ENCODE measurements at places on chromosomes 6 and 20.

- no peak for DNase-seq
These were observed 188.7 kb downstream of the FOXC1 start for GRCh38 chr6:1798303-1798964.

DNA sequence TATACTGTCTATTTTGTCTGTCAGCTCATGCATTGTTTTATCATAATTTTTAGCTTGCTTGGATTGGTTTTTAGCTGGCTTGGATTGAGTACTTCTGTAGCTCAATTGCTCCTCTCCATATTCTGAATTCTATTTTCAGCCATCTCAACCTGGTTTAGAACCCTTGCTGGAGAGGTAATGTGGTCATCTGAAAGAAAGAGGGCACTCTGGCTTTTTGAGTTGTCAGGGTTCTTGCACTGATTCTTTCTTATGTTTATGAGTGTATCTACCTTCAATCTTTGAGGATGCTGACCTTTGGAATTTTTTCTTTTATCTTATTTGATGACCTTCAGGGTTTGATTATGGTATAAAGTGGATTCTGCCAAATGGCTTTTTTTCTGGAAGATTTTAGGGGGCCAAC is 632.7 kb upstream of the ID4 start:
- no peak for DNase-seq

DNA sequence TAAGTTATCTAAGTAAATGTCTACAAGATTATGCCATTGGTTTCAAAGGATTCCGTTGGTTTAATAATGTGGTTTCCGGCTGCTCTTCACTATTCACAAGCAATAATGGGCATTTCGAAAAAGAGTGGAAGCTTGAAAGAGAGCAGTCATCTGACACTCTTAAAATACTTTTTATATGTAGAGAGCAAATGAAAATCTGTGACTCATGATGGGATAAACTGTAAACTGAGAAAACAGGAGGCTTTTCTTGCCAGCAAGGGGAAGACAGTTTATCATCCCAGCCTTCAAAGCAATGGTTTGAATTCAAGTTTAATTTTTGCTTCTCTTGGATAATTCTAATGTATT is 145.7 kb downstream of the KHDC1L start:
- DNase-seq = no peak

DNA sequence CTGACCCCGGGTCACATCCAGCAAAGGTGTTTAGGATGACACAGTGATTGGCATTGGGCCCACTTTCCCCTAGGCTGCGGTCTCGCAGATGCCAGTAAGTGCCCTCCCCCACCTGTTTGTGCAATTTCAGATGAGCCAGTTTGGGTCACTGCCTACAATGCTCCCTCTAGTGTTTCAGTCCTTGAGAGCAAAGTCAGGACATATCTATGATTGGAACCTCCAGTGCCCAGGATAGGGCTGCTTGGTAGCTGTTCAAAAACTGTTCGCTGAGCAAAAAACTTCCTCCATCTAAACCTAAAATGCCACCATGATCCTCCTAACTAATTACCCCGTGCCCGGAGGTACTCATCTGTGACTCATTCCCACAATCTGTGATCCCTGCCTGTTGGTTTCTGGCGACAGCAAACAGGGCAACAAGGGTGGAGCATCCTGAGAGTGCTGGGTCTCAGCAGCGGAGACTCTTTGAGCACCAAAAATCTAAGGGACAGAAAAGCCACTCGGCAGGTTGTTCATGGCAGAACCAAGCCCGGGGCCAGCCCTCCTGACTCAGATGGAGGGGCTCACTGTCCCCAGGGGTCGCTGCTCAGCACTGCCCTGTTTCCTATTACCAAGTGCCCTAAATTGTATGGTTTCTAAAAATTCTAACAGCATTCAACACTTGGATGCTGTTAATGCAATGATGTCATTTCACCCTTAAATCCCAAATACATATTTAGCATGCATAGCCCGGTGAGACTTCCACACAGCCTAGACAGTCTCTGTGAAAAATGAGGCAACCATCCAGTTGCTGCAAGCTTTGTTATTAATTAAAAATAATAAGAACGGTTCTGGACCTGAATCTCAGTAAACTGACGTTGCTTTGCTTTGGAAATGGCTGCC is 5.0 kb downstream of the VSX1 start:
- DNase-seq = peak; percentile 47

GRCh38 chr6:41470029-41470330 is 76.2 kb upstream of the FOXP4 start:
- DNase-seq = no peak

- peak; percentile 76 for DNase-seq
These were observed at the start of gene LRP11 for GRCh38 chr6:149863698-149864577. LRP11 (minus strand) TSS chr6:149864359; CDS start chr6:149864020, 339 bp downstream.

DNA sequence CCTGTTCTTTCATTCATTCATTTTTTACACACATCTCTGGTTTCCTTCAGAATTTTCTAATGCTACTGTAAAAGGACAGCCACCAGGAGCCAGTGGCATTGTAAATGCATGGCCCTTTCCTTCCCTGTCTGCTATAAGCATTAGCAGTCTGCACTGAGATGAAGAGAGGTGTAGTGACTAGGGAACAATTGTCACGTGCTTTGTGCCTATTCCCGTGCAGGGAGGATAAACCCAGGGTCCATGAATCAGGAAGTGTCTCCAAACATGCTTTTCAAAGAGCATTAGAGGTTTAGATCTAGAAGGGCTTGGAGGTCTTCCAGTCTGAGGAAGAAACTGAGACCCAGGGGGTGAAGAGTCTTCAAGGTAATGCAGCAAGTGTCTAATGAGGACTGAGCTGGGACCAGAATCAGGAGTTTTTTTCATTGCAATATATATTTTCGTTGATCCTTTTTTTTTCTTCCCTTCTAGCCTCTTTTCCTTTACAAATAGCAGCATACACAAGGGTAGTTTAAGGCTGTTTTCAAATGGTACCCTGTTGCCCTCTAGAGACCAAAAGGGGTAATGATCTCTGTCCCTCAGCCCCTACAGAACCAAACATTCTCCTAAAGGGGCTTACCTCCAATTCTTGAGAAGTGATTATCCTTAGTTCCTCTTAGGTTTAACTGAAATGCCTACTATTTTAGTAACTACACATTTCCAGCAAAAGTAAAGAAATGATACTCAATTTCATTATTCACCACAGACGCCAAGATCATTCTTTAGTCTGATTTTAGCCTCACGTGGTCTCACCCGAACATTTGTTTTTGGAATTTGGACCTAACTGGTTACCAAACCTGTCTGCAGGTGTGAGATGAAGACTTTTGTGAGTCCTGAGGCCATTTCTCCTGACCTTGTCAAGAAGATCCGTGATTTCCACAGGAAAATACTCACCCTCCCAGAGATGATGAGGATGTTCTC is 6.6 kb downstream of the TRIM15 start:
- peak; percentile 31 for DNase-seq

DNA sequence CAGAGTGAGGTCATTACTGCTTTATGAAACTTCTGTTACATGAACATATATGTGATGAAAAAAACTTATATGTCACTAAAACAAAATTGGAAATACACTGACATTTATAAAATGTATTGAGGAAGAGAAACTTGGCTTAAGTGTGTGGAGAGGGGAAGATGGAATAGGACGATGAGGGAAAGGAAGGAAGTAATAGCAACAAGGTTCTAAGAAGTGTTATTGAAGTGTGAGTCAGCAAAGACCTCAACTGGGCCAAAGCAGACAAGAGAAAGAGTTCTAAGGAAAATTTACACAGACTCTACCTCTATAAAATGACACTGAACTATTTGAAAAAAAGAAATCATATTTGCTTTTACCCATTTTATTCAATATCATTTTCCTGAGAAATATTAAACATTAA is 38.3 kb downstream of the SNX3 start:
- no peak for DNase-seq

DNA sequence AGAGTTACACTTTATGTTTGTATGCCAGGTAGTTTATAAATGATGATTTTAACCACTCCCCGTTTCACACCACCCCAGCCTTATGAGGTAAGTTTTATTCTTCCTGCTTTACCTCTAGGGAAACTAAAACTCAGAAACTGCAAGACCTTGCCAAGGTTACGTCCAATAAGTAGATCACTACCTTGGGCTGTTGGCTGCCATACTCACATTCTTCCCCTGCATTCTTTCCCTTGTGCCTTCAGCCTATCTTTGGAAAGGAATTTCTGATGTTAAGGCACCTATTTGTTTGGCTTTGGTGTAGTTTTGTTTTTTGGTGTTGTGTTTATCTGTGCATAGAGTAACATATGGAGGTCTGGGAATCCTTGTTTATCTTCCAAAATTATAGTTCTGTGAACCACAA is 122.1 kb downstream of the UST start:
- no peak for DNase-seq

DNA sequence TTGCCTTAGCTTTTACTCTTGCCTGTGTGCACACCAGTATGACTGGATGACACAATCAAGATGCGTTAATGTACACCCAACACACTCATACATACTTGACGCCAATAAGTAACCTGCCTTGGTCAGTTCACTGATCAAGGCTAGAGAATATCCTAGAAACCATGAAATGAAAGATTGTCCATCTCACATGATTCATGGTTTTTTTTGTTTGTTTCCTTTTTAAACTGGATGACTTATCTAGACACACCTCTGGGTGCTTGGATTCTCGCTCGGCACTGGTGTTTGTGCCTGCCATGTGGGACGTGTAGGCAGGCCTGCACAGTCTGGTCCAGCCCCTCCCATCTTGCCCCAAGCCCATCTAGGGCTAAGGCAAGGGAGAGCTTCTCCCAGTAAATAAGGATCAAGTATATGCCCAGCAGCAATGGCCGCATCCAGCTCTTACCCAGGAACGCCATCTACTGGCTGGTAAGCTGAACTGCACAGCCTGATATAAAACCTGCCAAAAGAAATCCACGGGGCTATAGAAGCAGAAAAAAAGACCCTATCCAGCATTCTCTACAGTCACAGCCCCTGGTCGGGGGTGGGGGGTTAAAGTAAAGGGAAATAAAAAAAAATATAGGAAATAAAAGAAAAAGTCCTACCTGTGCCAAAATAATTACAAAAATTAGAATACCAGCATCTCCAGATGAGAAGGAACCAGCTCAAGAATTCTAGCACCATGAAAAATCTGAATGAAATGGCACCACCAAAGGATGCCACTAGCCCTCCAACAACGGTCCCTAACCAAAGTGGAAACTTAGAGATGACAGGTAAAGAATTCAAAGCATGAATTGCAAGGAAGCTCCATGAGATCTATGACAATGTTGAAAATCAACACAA is 73.3 kb downstream of the OTOR start:
- peak; percentile 47 for DNase-seq

- DNase-seq = no peak
These were observed 639 bp upstream of the PPIL1 start for GRCh38 chr6:36875250-36875633.

DNA sequence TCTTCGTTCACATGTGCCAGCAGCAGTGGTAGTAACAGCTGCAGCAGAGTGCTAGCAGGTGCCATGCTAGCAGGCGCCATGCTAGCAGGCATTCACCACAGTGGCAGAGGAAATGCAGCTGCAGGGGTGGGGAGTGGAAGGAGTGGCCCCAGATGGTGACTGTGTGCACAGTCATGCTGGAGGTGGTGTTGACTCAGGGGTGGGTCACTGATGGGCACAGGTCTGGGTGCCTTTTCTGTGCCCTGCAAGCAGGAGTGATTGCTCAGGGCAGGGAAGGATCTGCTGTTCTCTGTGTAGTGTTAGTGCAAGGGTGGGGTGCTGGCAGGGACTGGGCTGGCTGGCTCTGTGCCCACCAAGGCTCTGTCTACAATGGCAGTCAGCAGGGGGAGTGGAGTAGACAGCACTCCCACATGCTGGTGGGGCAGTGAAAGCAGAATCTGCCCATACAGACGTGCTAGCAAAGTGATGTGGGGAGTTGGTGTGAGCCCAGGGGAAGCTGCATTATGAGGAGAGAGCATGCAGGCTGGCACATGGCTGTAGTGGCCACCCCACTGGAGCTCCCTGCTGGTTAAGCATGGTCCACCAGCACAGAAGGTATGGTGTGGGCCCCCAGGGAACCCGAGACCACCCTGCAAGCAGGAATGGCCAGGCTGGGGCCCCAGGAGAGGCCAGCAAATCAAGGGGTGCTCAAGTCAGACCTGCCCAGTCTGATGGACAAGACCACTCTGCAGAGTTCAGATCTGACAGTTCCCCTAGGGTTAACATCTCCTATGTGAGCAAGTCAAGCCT is 11.4 kb upstream of the TSPYL4 start:
- DNase-seq = no peak

GRCh38 chr20:1930165-1930564 is 35.0 kb downstream of the SIRPA start:
- no peak for DNase-seq

DNA sequence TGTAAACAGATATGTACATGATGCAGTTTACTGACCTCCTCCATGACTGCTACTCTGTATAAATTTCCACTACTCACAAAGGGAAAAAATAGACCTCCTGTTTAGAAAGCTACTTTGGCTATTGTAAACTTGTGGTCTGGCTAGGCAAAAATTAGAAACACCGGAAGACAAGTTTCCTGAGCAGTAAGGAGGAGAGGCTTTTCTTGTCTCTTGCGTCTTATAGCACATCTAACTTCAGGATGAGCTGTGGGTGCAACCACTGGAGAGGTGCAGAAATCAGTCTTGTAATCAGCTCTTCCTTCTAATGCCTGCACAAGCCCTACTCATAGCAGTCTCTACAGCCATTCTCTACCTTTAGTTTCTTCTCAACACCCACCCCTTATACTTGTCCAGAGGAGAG is 296.5 kb upstream of the SLC35B3 start:
- DNase-seq = no peak

GRCh38 chr6:53411451-53411850 is 62.7 kb upstream of the ELOVL5 start:
- no peak for DNase-seq

DNA sequence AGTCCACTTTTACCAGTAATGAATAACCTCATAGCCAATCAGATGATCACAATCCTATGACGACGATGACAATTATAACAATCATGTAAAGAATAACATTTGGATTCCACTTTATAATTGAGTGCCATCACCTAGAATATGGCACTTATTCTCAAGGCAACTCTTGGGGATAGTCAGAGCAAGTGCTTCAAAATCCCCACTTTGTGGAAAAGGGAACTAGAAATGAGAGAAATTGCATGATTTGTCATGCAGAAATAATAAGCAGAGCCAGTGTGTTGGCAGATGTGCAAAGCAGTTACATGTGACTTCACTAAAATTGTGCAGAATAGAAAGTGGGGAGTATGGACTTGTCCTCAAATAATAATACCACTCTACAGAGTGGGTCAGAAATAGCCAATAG is 41.3 kb downstream of the FRK start:
- DNase-seq = no peak

GRCh38 chr6:31797588-31797987 is 2.0 kb upstream of the VARS1 start:
- no peak for DNase-seq

GRCh38 chr20:50029697-50030461 is 47.1 kb downstream of the SNAI1 start:
- DNase-seq = peak; percentile 52

DNA sequence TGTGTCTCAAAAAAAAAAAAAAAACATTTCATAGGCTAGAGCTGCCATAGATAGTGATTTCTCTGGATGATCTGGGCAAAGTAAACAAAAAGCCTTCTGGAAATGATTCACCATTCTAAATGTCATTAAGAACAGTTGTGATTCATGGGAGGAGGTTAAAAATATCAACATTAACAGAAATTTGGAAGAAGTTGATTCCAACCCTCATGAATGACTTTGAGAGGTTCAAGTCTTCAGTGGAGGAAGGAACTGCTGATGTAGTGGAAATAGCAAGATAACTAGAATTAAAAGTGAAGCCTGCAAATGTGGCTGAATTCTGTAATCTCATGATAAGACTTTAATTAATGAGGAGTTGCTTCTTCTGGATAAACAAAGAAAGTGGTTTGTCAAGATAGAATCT is 26.8 kb upstream of the MMP24 start:
- DNase-seq = no peak
